ENCODE measurements at places on chromosomes 4 and X.

- DNase-seq: no peak
Observed at GRCh38 chr4:72896515-72896914, 173.0 kb downstream of the COX18 start.

GRCh38 chr4:5707778-5708448 is 446 bp downstream of the EVC2 start:
- DNase-seq: no peak

- DNase-seq: no peak
Observed at GRCh38 chr4:8167291-8167690, 8.7 kb upstream of the ABLIM2 start.

- no peak for DNase-seq
Observed at GRCh38 chr4:107993969-107994368, 4.3 kb downstream of the HADH start.

DNA sequence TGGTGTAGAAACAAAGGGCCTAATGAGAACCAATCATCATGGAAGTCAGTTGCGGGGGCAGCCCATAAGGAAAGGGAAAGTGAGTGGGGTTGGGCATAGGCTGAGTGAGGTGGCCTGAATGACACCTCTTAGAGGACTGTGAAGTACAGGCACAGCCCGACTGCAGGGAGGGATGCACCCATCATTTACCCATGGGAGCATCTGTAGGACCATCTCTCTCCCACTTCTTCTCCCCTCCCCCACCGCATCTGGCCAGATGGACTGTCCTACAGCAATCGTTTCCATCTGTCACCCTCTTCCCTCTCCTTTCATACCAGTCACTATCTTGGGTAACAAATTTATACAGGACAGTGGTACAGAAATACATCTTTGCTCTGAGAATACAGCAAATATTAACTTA is 4.2 kb downstream of the STBD1 start:
- no peak for DNase-seq

DNA sequence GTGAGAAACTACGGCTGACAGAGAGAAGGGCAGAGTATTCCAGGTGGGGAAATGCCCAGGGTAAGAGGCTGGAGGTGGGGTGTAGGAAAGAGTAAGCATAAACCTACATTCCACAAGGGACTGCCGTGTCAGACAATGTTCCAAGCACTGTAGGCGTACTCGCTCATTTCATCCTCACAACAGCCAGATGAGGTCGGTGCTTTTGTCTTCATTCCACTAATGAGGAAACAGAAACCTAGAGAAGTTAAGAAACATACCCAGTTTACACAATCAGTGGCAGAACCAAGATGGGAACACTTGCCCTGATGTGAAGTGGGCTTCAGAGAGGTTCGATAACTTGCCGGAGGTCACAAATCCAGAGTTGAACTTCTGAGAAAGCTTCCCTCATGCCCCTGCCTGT is 4.6 kb downstream of the SASH3 start:
- no peak for DNase-seq

GRCh38 chr4:176622251-176622948 is 170.3 kb downstream of the VEGFC start:
- DNase-seq: no peak

- no peak for DNase-seq
Observed at GRCh38 chr4:108345862-108346817, 177.4 kb upstream of the LEF1 start.

DNA sequence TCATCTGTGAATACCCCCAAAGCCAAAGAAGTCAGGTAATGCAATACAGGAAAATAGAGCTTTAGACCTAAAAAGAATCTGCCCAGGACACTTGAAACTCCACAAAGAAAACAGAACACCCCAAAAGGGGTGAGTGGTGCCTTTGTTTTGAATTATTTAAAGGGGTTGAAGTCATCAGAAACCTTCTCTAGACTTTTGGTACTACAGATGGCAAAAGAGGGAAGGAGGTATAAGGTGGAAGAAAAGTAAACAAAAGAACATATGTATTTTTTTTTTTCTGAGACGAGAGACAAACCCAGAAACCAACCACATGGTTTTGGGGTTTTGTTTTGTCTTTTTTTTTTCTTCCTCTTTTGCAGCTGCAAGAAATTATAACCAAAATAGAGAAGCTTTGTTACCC is 1477.8 kb downstream of the C4orf33 start:
- no peak for DNase-seq

DNA sequence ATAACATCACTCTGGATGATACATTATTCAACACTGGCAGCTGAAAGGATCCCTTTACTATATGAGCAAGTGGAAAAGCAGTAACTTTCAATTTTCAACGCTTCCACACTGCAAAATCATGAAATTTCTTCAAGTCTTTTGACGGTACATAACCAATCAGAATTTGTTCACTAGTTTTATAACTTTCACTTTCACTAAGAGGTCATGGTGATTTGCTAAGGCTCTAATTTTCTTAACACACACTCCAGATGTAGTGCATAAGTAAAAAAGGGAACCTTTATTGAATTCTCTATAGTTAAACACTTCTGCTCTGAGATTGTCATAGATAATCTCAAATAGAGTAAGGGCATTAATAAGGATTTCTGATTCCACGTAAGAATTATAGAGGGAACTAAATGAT is 4.1 kb downstream of the ARMCX2 start:
- no peak for DNase-seq

DNA sequence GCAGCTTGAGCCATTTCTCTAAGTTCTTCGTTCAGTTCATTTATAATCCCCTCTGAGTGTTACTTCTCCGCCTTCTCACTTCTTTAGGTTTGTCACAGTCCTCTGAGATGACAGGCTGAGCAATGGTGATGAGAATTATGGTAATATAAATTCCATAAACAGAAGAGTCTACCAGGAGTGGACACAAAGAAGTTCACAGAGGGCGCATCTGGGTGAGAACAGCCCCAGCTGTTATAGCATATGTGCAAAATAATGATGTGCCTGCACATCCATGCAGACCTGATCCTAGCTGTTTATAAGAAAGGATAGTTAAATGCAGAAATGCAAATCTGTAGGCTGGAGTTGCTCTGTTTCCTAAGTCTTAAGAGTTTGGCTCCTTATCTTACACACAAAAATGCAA is 377.5 kb downstream of the KCNIP4 start:
- no peak for DNase-seq

- DNase-seq: no peak
Observed at GRCh38 chr4:168247603-168248002, 70.9 kb downstream of the DDX60 start.

DNA sequence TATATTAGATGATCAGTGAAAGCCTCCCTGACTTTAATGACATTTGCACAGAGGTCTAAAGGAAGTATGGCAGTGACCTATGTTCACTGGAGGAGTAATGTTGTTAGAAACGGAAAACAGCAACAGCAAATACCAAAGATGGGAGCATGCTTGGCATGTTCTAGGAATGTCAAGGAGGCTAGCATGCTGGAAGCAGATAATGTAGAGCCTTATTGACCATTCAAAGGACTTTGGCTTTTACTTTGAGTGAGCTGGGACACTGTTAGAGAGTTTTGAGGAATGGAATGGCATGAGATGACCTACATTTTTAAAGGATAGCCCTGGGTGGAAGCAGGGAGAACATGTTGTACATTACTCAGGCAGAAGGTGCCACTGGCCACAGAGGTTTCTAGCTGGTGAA is 6.0 kb downstream of the RPA4 start:
- DNase-seq: no peak

DNA sequence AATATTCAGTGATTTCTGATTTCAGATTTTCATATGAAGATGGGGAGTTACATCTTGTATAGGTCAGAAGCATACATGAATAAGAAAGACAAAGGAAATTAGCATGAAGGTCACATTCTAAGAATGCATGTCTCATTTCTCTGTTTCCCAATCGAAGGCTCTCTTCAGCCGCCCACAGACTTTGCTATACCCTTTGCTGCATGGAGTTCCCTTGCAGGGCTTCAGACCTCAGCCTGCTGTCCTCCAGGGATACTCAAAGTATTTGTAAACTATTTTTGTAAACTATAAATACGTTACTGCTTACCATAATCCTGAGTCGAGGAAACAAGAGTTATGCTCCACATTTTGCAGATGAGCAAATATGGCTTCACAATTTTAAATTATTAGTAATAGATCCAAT is 738.4 kb downstream of the PCDH18 start:
- no peak for DNase-seq

GRCh38 chrX:2928191-2928582 is 952 bp downstream of the ARSD start:
- no peak for DNase-seq

DNA sequence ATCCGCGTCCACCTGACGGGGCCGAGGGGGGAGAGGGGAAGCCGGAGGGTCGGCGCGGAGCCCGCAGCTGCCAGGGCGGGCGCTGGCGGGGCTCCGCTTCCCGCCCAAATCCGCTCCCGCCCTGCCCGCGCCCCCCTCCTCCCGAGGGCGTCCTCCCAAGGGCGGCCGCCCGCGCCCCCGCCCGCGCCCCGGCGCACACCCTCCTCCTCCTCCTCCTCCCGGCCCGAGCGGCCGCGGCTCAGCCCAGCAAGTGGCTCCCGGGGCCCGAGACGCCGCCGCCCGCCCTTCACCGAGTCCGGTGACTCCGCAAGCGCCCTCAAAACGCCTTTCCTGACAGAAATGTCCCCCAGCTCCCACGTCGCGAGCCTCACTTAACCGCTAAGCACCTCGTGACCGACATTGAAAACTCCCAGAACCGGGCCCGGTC is 487 bp downstream of the HMGB2 start:
- DNase-seq: no peak

DNA sequence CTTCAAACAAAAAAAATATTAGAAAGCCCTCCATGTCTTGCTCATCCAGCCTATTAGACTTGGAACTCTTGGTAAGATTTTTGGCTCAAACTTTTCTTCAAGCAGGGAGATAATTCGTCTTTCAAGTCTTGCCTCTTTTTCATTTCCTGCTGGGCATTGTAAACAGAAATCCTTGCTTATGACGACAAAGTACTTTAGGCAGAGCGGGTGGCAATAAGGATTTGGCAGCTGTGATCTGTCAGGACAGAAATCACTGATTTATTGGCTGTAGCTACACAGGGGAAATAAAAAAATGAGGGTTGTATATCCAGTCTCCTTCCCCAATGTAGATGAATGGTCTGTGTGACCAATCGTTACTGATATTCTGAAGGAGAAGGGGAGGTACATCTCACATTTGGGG is 121.6 kb downstream of the SLC4A4 start:
- DNase-seq: no peak

DNA sequence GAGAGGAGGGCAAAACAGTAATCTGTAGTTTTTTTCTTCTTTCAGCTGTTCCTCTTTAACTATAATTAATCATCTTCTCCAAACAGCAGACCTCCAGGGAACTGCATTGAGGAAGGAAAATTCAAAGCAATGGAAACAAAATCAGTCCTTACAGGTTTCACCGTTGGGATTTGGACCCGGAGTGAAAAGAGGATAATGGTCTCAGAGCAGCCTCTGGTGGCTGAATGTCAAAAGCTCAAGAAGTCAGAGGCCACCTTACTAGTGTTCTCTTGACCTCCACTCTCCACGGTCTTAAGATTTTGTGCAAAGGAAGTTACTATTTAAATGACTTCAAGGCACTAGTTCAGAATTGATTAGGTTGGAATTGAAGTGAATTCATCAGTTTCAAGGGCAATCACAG is 16.0 kb upstream of the MID1 start:
- DNase-seq: no peak

GRCh38 chr4:2256781-2257191 is 5.1 kb downstream of the MXD4 start:
- DNase-seq: no peak

- DNase-seq: no peak
Observed at GRCh38 chr4:15779306-15779705, 1.2 kb downstream of the CD38 start.

GRCh38 chrX:125395626-125396025 is 76.0 kb downstream of the TEX13C start:
- no peak for DNase-seq

GRCh38 chr4:4320951-4321714 is 31.1 kb downstream of the ZBTB49 start:
- DNase-seq: no peak

DNA sequence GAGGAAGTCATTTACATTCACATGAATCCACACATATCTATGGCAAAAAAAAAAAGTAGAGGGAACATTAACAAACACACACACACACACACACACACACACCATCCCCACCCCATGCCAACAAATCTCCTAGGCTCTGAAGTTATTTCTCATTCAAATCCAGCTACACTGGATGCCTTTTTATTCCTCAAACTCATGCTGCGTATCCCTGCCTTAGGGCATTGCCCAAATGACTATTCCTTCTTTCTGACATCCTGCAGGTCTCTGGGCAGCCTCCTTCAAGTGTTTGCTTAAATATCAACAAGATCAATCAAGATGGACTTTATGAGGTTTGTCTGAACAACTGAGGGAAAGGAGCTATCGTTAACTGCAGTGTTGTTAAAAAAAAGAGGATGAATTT is 106.5 kb upstream of the FAM9A start:
- DNase-seq: no peak

- DNase-seq: no peak
Observed at GRCh38 chr4:68735106-68735505, 64.7 kb upstream of the UGT2B15 start.

DNA sequence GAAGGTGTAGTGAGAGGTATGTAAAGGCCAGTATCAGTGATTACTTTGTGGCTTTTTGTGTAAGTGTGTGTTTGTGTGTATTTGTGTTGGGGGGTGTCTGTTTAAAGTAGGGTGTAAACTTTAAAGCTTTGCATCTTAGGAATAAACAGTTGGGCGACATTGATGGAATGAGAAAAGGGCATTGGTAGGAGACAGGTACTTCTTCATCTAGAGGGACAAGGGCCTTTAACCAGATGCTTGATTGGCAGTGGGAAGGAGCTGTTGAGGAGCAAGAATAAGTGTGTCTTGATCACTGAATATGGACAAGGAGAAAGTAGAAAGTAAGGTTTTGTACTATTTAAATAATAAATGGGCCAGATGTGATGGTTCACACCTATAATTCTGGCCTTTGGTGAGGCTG is 48.8 kb downstream of the RAPGEF2 start:
- no peak for DNase-seq

DNA sequence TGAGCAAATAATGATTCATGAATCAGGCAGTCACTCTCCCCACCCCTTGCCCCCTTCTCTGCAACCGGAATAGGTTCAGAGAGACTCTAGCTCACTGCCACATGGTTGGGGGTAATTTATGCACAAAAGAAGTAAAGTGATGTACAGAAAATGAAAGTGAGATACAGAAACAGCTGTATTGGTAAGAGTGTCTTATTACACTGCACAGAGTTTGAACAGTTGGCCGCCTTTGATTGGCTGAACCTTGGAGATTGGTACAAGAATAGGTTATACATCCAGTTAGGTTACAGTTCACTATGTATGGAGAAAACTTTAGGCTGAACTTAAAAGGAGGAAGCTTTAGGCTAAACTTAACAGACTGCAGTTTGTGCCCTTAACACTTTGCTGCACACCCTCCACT is 34.6 kb upstream of the DIAPH2 start:
- DNase-seq: no peak

- no peak for DNase-seq
Observed at GRCh38 chr4:86122404-86122803, 237.4 kb downstream of the MAPK10 start.

GRCh38 chr4:113962016-113962347 is 17.5 kb downstream of the ARSJ start:
- DNase-seq: no peak
